ENCODE measurements at places on chromosomes 2 and 18.

DNA sequence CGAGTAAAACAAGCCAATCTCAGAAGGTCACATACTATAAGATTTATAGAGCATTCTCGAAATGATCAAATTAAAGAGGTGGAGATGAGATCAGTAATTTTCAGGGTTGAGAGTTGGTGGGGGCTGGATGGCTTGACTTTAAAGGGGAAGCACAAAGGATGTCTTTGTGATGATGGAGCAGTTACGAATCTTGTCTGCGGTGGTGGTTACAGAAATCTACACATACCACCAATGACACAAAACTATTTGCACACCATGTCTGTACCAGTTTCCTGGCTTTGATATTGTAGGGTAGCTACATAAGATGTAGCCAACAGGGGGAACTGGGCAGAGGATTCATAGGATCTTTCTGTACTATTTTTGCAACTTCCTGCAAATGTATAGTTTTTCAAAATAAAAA lies 190.6 kb upstream of the SMIM21 start:
- DNase-seq = no peak

GRCh38 chr2:106304612-106305184 lies 110.6 kb upstream of the UXS1 start:
- no peak for DNase-seq

GRCh38 chr2:191916826-191917225 lies 69.9 kb upstream of the CAVIN2 start:
- no peak for DNase-seq

DNA sequence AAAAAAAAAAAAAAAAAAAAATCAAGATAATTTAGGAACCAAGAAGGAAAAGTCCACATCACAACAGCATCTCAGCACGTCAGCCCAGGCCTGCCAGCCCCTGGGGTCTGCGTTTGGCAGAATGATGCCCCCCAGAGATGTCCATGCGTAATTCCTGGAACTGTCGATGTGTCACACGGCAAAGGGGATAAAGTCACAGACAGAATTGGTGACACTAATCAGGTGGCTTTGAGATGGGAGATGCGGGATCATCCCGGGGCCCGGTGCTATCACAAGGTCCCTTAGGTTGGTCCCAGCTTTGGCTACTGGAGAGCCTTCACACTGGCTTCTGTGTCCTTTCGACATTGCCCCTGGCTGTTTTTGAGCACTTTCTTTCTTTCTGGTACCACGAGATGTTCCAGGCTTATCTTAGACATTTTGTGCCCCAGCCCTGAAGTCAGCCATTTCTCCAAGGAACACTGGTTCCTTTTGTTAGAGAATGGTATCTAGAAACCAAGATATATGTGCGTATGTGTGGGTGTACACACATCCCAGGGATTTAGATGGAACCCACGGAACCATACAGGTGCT lies 20.7 kb downstream of the RAMP1 start:
- no peak for DNase-seq

- no peak for DNase-seq
Observed at GRCh38 chr18:53268455-53268854, 928.5 kb downstream of the DCC start.

DNA sequence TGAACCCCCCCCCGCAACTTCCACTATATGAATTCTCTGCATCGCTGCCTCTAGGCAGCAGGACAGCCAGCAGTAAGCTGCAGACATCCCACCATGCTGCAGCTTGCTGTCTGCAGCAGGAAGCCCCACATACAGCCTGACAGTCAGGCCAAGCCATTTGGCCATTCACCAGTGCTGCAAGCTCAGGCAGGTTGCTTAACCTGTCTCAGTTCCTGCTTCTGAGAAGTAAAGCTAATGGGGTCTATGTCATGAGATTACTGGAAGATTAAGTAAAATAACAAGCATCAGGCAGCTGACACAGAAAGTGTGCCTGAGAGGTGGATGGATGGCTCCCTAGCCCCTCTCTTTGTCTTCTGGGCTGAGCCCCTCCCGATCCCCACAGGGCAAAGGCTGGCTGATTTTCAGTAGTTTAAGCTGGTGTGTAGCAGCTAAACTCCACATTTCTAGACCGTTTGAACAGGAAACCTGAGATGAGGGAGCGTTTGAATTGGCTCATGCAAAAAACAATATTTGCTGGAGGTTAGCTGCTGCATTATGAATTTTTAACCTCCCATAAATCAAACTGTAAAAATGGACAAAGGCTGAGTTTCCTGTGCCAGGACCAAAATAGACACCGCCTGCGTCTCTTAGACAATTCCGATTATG lies 193.8 kb upstream of the ARL4C start:
- no peak for DNase-seq

DNA sequence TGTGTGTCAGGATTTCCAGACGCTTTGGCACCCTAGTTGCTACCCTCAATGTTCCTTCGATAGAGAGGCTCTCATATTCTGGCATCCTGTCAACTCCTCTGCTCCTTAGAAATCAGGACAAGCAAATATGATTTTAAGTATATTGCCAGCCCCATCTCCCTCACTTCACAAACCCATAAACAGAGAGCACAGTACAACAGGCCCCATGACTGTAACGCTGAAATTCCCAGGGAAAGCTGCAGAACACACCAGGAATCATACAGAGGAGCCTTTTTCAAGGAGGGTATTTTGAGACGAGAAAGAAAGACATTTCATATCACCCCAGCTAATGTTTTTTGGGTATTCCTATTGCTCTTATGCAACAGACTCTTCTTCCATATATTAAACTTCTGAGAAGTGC lies 162.9 kb downstream of the NAPG start:
- no peak for DNase-seq

- DNase-seq = no peak
Observed at GRCh38 chr2:215604606-215605005, 168.7 kb upstream of the FN1 start.

DNA sequence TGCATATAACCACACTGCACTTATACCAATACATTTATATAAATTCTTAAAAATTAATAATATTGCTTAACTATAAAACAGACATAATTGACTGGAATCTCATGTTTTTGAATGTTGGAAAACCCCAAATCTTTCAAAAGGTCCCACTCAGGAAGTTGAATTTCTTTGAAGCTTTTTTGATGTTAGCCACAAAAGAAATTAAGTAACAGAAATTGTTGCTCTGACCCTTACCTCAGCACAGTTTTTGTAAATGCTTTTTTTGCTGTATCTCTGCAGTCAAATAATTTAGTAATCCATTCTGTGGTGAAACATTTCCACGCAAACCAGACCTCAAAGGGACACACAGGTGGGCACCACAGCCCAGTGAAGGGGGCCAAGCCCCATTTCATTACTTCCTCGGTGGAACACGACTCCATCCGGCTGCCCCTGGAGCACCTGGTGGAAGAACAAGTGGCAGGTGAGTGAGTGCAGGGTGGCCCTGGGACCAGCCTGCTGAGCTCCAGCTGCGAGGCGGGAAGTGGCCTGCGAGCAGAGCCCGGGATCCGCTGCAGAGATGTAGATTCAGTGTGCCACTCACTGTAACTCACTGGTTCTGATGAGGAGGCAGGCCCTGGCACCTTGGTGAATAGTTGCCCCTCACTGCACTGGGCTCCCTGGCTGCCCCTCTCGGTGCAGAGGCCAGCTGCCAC lies 8.4 kb downstream of the SCLY start:
- no peak for DNase-seq

DNA sequence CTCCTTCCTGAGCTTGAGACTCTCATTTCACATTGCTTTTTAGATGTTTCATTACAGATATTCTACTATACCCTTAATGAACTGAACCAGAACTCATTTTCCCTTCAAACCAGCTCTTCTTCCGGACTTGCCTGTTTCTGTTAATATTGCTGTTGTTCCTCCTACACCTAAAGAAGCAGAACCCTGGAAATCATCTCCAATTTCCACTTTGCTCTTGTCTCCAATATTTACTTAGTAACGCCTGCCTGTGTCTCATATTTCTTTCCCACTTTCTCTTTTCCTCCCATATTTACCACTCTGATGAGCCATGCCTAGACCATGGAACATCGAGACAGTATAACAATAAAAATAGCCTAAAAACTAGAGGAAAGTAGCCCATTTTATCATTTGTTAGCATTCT lies 17.9 kb upstream of the GMCL1 start:
- DNase-seq = no peak

DNA sequence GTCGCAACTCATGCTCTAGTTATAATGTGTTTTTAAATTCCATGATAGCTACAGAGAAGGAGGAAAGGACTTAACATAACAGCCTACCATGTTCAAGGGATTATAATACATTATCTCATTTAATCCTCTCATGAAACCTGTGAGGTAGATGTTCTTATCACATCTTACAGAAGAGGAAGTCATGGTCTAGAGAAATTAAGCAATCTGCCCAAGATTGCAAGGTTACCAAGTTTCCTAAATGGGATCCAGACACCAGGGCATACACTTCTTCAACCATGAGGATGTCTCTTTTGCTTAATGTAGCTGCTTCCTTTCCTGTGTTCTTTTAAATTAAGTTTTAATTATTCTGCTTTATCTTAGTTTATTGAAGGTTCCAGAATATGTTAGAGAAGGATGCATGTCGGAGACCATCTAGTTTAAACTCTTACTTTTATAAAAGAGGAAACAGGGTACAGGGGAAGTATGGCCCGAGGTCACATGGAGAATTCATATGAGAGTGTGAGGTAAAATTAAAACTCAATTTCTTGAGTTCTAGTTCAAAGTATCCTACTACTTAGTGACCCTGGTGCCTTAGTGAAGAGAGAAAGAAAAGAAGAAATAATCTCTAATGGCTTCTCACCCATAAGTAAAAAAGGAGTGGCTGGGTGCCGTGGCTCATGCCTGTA lies 3.6 kb upstream of the IL1A start:
- DNase-seq = no peak

DNA sequence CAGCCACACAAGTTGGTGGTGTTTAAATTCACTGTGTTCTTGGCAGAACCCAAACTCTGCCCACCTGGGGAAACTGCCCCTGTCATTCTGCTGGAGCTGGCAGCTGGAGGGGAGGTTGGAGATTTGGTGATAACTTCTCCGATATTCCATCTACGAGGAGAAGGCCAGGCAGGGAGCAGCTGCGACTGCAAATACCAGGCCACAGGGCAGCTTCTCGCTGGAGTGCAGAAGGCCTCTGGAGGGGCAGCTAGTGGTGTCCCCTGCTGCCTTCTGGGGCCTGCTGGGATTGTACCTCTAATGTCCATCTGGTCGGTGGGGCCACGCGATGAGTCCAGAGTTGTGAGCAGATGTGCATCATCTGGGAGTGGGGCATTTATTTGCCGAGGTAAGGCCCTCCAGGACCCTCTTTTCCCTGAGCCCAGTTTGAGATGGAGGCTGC lies 98.9 kb downstream of the ACKR3 start:
- no peak for DNase-seq

- no peak for DNase-seq
Observed at GRCh38 chr2:191446910-191447309, 201.7 kb downstream of the MYO1B start.

DNA sequence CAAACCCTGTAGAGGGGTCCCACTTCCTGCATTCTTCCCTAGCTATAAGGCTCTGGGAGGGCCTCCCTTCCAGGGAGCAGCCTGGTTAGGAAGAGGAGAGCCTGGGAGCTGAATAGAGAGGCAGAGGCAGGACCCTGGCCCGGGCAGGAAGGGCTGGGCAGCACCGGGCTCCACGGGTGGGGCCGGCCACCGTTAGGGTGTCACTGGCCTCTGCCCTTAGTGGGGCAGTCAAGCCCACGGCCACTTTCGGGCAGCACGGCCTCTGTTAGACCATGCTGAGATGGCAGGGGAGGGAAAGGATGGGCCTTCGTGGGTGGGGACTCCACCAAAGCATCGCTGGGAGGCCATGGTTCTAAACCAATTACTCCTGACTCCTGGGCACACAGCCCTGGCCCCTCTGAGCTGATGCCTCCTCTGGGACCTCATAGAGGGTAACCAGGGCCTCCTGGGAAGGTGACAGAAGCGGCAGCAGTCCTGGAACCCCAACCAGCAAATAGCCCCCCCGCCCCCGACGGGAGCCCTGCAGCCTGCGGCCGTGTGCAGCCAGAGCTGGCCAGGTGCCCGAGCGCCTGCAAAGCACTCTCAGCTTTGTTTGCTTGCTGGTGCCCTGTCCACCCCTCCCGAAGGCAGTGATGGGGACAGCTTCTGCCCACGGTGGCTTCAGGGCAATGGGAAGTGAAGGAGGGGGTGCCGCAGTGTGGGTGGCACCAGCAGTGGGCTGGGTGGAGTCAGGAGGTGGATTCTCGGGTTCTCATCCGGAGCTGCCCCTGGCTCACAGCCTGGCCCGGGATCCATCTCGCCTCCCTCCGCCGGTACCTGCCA lies 16.3 kb upstream of the HPCAL1 start:
- no peak for DNase-seq

DNA sequence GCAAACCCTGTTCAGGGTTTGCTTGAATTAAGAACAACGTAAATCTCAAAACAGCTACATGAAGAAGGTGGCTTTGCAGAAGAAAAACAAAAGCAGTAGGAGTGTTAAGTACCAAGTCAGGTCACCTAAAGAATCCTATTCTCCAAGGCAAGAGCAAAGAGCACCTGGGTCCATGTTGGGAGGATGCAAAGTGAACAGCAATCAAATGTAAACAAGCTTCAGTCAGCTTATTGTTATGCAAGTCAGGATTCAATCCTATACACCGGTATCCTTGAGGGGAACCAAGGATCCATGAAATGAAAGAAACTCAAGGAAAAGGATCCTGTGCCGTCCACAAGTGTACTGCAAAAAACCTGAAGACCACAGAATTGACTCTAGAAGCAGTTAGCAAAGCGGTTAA lies 261.0 kb upstream of the DDX18 start:
- DNase-seq = no peak

DNA sequence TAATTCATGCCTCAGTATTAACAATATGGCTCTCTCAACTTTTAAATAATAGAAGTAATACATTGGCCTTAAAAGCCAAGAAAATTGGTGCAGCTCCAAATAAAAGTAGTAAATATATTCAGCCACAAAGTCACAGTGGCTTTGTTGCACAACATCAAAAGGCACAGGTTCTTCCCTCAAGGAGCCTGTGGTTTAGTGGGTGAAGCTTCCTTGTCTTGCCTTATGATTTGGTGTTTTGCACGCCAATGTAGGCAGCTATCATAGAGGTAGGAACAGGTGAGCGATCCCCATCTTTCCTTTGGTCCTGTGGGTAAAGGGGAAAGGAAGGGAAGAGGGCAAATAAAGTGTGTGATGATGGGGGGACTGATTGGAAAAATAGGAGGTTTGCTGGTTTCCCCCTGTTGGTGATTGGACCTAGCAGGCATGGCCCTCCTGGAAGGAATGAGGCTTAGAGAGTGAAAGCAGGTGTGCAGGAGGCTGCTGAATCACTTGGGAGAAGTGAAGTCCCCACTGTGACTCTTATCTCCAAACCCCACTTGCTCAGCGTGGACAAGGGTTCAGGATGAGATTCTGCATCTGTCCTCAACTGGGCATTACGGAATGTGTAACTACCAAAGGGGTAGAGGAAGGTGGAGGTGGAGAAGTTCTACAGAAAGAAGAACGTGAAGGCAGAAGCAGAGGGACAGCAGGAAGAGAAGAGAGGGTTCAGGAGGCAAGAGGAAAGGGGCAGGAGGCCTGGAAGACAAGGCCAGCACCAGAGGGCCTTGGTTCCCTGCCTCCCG lies 20.1 kb upstream of the TNP1 start:
- DNase-seq = no peak

- DNase-seq = no peak
Observed at GRCh38 chr2:216754336-216754735, 59.0 kb upstream of the IGFBP5 start.

- no peak for DNase-seq
Observed at GRCh38 chr2:40353231-40353630, 98.7 kb downstream of the SLC8A1 start.
